ENCODE measurements at places on chromosomes 4 and X.
A peak's percentile ranks its signal among the peaks of the same experiment; 100 is the strongest.

GRCh38 chr4:31735004-31735403, 1014.8 kb downstream of the PCDH7 start:
- H3K36me3 ChIP-seq = no peaks in the 10 kb centered on the region
- no peak for DNase-seq
- no peak overlapping the region for H3K4me3 ChIP-seq
- H3K27ac ChIP-seq = no peak overlapping the region
- H3K4me1 ChIP-seq = no peaks in the 10 kb centered on the region

GRCh38 chrX:133177202-133177601, 41.0 kb downstream of the TFDP3 start:
- no peaks in the 10 kb centered on the region for H3K36me3 ChIP-seq
- no peak for DNase-seq
- H3K4me1 ChIP-seq = no peaks in the 10 kb centered on the region
- no peaks in the 10 kb centered on the region for H3K27me3 ChIP-seq

DNA sequence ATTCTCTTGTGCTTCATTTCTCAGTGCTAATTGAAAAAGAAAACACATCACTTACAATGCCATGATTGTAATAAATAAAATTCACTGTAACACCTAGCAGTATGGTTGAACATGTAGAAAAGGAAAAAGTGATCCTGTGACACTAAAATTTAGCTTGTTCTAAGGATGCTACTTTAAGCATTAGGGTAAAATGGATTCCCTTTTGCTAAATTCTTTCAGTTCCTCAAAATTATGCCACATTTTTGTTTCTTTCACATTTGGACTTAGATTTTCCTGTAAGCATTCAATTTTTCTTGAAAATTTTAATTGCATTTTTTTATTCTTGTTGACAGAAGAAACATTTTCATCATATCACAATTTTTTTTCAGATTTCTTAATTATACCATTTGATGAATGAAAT, 19.4 kb downstream of the TET2 start:
- H3K27ac ChIP-seq = no peak overlapping the region
- no peak for DNase-seq
- no peaks in the 10 kb centered on the region for H3K27me3 ChIP-seq
- H3K36me3 ChIP-seq = no peaks in the 10 kb centered on the region

DNA sequence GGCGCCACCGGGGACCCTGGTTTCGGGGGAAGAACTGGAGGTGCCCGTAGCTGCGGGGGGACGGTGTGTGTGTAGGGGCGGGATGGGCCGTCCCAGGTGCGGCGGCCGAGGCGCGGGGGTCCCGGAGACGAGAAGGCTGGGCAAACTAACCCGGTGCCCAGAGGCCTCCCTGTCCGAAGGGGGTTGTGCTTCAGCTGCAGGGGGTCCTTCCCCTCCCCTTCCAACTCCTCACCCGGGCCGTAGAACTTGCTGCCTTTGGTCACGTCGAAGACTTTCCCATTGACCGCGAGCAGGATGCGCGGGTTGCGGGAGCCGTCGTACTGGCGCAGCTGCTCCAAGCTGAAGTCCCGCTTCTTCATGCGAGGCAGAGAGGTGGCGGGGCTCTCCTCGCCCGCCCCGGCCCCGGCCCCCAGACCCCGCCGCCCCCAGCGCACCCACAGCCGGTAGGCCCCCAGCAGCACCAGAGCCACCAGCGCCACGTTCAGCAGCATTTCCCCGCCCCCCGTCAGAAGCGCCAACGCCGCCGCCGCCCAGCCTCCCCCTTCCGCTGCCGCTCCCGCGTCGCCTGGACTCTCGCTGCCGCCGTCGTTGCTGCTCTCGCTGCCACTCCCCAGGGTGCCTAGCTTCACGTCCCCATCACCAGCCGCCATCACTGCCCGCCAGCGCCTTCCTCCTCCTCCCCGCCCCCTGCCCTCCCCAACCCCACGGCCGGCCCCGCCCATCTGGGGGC, at the start of gene PGRMC2:
PGRMC2 (minus strand) TSS at position 673 of the 730 bp plus-strand sequence; CDS start at position 650, 23 bp downstream.
- H3K4me1 ChIP-seq = peaks cover 15% of the 10 kb centered on the region
- peak within 1 kb of the TSS; percentile 96 for H3K27ac ChIP-seq
- DNase-seq = peak; percentile 45
- peak within 1 kb of the TSS; percentile 56 for H3K4me3 ChIP-seq

DNA sequence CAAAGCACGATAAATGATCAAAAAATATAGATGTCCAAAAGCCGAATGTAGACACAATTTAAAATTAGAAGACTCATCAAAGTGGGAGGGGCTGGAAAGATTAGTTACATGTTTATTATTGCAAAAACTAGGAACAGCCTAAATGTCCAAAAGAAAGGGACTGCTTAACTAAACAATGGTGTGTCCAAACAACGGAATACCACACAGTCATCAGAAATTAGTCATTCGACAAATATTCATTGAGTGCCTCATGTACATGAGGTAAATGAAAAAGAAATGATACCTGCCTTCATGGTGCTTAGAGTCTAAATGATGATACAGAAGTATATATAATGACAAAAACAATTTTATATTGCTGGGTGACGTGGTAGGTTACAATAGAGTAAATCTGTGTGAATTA, 139.7 kb downstream of the MAML3 start:
- peaks cover 15% of the 10 kb centered on the region for H3K4me1 ChIP-seq
- DNase-seq = no peak
- H3K4me3 ChIP-seq = no peak overlapping the region
- no peak overlapping the region for H3K27ac ChIP-seq

DNA sequence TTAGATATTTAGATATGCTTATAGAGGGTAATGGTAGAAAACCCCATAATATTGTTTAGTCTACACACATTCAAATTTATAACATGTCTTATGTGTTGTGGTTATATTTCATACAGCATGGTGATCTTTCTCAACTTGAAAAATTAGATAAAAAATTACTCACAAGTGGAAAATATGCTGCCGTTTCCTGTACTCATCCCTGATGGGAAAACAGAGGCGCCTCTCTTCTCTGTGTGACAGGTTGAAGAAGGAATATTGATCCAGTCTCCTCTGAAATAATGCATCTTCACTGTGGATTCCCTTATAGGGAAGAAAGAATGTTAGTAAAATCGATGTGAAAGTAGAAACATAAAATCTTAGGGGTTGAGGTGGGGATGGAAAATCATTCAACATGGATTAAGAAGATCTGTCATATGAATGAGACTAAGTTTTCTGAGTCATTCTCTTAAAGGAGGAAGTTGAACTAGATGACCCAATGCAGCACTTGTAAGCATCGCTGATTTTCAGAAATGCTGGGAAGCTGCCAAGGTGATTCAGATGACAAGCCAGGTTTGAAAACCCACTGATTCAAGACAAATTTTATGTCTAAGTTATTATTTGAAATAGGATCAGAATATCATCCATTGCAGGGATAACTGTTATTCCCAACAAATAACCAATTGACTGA, 70.7 kb downstream of the ANKRD50 start:
- H3K4me1 ChIP-seq = peaks cover 45% of the 10 kb centered on the region
- no peak overlapping the region for H3K4me3 ChIP-seq
- no peak overlapping the region for H3K27ac ChIP-seq
- no peaks in the 10 kb centered on the region for H3K36me3 ChIP-seq

GRCh38 chr4:28879900-28880299, 1840.3 kb upstream of the PCDH7 start:
- H3K4me3 ChIP-seq = no peak overlapping the region
- no peak overlapping the region for H3K27ac ChIP-seq
- no peaks in the 10 kb centered on the region for H3K4me1 ChIP-seq
- no peaks in the 10 kb centered on the region for H3K27me3 ChIP-seq
- DNase-seq = no peak

- H3K4me1 ChIP-seq = no peaks in the 10 kb centered on the region
- H3K36me3 ChIP-seq = no peaks in the 10 kb centered on the region
- no peak for DNase-seq
- no peaks in the 10 kb centered on the region for H3K27me3 ChIP-seq
- no peak overlapping the region for H3K27ac ChIP-seq
These were observed 10.8 kb upstream of the HHIP start for GRCh38 chr4:144634978-144635747.

DNA sequence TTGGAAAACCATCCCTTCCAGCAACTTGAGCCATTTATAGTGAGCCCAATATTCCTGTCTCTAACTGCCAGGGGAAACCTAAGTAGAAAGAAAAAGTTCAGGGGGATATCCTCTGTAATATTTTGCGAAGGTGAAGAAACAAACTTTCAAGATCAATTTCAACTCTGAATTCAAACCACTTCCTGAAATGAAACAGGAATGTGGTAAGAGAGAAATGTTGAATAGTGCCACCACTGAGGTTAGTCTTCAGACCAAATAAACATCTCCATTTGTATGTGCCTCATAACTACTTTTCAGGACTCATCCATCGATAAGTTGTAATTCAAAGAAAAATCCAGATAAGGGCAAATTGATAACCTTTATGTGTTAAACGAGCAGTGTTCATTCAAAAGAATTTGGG, 128.7 kb downstream of the GABRB1 start:
- no peak for DNase-seq
- no peaks in the 10 kb centered on the region for H3K4me1 ChIP-seq
- no peaks in the 10 kb centered on the region for H3K27me3 ChIP-seq
- H3K4me3 ChIP-seq = no peak overlapping the region

GRCh38 chr4:1407657-1408333, 1.6 kb upstream of the NKX1-1 start:
- peaks cover 41% of the 10 kb centered on the region for H3K27me3 ChIP-seq
- no peak overlapping the region for H3K27ac ChIP-seq
- no peaks in the 10 kb centered on the region for H3K36me3 ChIP-seq
- H3K4me3 ChIP-seq = no peak overlapping the region
- no peak for DNase-seq

GRCh38 chr4:120630427-120630826, 292.1 kb downstream of the PRDM5 start:
- H3K36me3 ChIP-seq = no peaks in the 10 kb centered on the region
- DNase-seq = no peak
- no peaks in the 10 kb centered on the region for H3K27me3 ChIP-seq
- H3K4me1 ChIP-seq = no peaks in the 10 kb centered on the region
- no peak overlapping the region for H3K27ac ChIP-seq
- H3K4me3 ChIP-seq = no peak overlapping the region

GRCh38 chr4:56426273-56426672, 9.1 kb downstream of the PPAT start:
- H3K4me3 ChIP-seq = no peak overlapping the region
- peaks cover 6% of the 10 kb centered on the region for H3K4me1 ChIP-seq
- H3K27me3 ChIP-seq = no peaks in the 10 kb centered on the region
- H3K27ac ChIP-seq = no peak overlapping the region

- no peaks in the 10 kb centered on the region for H3K4me1 ChIP-seq
- H3K4me3 ChIP-seq = no peak overlapping the region
- H3K27me3 ChIP-seq = no peaks in the 10 kb centered on the region
- H3K27ac ChIP-seq = no peak overlapping the region
These were observed 23.1 kb downstream of the NAP1L5 start for GRCh38 chr4:88674565-88674964.

DNA sequence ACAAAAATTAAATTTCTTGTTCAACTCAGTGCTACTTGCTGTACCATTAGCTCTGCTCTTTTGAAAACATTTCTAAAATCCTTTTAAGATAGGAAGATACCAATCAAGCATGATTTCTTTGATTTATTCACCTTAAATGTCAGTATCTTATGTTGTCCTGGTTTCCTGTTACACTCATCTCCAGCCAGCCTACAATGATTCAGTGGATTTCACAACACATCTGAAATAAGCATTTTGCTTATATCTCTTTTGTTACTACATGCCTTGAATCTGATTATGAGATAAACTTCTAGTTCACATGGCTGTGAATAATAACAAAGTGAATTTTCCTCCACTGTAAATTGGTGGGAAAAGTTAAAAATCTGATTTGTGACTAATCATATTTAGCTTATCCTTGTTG, 112.5 kb upstream of the BMP3 start:
- no peaks in the 10 kb centered on the region for H3K27me3 ChIP-seq
- no peak for DNase-seq
- H3K27ac ChIP-seq = no peak overlapping the region
- H3K4me1 ChIP-seq = no peaks in the 10 kb centered on the region
- H3K4me3 ChIP-seq = no peak overlapping the region
- no peaks in the 10 kb centered on the region for H3K36me3 ChIP-seq

DNA sequence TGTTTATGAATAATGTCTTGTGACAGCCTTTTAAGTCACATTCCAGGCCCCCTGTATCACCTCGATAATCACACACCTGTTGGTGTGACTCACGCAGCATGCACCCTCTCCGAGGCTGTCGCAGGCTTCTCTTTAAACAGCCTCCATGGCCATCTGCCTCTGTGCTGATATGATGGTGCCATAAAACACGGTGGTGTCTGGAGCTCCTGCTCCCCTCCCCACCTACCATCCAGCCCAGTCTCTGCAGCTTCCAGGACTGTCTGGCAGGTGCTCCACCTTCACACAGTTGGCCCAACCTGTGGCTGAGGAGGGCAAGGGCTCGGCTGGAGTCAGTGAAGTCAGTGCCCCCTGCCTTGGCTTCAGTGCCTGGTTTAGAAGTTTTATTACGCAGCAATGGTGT, 173.8 kb upstream of the RPL34 start:
- H3K27me3 ChIP-seq = no peaks in the 10 kb centered on the region
- H3K4me3 ChIP-seq = no peak overlapping the region
- H3K27ac ChIP-seq = no peak overlapping the region
- DNase-seq = no peak
- no peaks in the 10 kb centered on the region for H3K36me3 ChIP-seq

DNA sequence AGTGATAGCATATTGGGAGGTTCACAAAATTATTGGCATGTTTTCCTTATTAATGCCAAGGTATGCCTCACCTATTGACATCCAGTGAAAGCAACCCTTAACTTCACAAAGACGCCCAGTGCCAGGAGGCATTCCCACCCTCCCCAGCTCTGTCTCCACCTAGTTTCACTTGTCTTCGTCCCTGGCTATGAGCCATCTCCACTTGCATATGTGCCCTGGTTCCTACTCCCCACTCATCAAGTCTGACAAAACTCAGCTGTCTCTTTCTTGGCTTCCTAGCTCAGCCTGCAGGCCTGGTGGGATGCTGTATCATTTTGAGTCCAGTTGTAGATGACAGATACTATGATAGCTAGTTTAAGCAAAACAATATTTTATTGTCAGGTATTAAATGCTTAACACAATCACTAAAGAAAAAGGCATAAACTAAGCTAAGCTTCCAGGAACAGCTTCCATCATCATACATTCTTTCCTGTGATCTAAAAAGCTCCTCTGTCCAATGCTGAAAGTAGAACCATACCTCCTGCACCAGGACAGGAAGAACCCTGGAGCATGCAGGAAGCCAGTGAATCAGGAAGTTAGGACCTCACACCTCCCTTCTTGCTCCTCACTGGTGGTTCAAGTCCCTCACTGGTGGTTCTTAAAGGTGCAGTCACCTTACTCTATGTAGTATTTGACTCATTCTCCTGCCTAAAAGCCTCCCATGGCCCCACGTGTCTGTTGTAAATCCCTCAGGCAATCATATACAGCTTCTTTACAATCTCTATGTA, 410.3 kb upstream of the RASGEF1B start:
- no peaks in the 10 kb centered on the region for H3K27me3 ChIP-seq
- DNase-seq = no peak
- H3K36me3 ChIP-seq = no peaks in the 10 kb centered on the region
- H3K4me1 ChIP-seq = no peaks in the 10 kb centered on the region

DNA sequence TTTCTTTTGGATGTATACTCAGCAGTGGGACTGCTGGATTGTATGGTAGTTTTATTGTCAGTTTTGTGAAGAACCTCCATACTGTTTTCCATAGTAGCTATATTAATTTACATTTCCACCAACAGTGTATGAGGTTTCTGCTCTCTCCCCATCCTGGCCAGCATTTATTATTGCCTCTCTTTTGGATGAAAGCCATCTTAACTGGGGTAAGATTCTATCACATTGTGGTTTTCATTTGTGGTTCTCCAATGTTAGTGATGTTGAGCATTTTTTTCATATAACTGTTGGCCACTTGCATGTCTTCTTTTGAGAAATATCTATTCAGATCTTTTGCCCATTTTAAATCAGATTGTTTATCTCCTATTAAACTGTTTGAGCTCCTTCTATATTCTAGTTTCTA, 27.6 kb downstream of the QRFPR start:
- no peaks in the 10 kb centered on the region for H3K27me3 ChIP-seq
- H3K36me3 ChIP-seq = no peaks in the 10 kb centered on the region
- no peak for DNase-seq
- no peak overlapping the region for H3K27ac ChIP-seq
- H3K4me3 ChIP-seq = no peak overlapping the region
- H3K4me1 ChIP-seq = no peaks in the 10 kb centered on the region
